ENCODE measurements at places on chromosomes 12 and 14.

DNA sequence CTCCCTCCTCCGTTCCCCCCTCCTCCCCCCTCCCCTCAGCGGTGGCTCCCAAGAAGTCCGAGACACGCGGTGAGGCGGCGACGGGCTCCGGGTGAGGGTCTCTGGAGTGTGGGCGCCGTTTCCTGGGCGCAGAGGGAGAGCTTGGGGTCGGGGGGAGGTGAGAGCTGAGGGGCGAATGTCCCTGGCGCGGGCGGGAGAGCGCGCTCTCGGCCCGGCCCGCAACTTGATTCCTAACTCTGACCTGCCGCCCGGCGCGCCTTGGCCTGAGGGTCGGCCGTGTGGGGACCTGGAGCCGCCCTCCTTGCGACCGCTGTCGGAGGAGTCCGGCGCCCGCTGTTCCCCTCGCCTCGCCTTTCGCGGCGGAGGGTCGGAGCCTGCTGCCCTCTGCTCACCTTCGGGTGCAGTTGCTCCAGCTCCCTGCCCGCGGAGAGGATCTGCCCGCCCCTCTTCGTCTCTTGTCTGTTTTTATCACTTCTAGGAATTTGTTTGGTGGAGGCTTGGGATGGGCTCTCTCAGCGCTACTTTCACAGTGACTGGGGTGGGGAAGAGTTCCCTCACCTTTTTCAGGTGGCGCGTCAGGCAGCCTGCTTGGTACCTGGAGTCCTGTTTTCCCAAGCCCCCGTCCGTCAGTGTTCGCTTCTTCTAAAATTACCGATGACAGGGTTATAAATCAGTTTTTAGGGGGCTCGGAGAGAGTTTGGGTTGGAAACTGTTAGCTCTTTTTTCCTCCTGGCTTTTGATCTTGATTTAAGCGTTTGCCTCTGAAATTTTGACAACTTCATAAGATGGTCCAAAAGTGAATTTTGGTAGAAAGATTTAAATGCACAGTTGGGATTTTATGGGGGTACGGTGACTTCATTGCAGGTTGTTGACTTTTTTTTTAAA is 495 bp downstream of the ADIPOR2 start:
- no peaks in the 10 kb centered on the region for H3K36me3 ChIP-seq
- H3K27ac ChIP-seq, result peak overlapping the region; percentile 94
- DNase-seq, result no peak
- H3K4me3 ChIP-seq, result peak overlapping the region; percentile 94
- no peaks in the 10 kb centered on the region for H3K4me1 ChIP-seq

DNA sequence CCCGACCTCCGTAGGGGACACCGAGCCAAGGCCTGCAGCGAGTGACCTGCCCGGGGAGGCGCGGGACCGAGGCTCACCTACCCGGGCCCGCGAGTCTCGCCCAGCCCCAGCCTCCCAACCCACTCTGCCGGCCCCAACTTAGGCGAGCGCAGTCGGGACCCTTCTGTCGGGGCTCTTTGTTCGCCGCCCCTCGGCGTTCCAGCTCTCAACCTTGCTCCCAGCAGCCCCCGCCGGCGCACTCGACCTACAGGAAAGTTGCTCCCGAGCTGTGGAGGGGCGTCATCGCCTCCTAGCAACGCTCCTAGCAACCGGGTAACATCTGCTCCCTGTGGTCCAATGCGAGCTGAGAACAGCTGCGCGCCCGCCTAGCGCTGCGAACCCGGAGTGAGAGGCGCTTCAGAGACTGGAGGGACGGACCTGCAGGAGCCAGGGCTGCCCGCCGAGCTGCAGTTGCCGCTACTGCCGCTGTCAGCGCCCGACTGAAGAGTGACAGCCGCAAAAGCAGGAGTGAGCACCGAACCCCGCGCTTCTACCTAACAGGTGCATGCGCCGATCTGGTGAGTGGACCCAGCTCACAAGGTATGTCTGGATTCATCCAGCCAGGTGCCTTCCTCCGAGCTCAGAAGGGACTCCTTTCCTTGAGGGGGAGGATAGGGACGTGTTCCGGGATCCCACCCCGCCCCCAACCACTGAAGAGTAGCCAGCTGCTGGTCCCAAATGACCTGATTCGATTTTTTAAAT is 355.0 kb downstream of the SNAPC1 start:
- no peaks in the 10 kb centered on the region for H3K4me1 ChIP-seq
- no peak overlapping the region for H3K27ac ChIP-seq
- no peak for DNase-seq
- peaks cover 3% of the 10 kb centered on the region for H3K27me3 ChIP-seq

DNA sequence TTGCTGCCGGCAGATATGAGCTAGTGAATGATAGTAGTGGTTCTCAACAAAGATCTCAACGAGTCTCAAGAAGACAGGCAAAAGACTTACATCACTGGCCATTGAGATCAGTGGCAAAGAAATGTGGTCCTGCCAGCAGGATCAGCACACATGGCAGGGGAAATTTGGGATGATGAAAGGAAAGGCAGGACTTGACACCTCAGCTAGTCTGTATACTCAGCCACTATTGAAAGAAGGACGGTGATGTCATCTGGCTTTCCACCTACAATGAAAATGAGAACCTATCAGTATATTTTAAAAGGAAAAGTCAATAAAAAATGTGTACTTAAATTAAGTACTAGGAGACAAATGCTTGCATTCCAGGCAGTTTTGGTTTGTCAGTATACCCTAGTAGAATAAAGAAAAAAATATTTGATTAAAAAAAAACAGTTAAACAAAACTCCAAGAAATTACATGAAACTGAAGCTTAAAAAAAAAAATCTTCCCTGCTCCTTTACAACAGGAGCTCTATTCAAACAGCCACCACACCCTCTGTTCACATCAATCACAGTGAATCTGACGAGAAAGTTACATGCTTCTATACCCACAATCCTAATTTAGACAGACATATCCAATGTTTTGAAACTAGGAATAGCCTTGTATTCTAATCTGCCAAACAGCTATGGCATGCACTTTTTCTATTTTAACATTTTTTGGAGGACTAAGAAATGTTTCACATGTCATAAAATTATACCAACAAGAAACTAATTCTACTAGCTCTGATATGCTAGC is 34.9 kb downstream of the RAD9B start:
- H3K36me3 ChIP-seq, result no peaks in the 10 kb centered on the region
- no peaks in the 10 kb centered on the region for H3K4me1 ChIP-seq
- H3K27me3 ChIP-seq, result no peaks in the 10 kb centered on the region
- peak overlapping the region; percentile 13 for H3K27ac ChIP-seq

DNA sequence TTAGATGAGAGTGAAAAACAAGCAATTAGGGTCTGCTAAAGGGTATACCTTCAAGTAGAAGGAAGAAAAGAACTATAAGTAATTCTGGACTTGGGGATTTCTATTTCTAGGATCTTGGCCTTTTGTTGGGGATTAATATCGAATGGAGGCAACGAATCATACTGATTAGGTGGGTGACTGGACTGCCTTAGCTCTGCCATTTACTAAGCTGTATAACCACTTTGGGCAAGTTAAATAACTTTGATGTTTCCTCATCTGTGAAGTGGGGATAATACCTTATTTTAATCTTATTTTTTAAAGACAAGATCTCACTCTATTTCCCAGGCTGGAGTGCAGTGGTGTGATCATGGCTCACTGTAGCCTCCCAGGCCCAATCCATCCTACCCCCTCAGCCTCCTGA is 6.6 kb downstream of the IKBIP start:
- no peaks in the 10 kb centered on the region for H3K4me1 ChIP-seq
- no peaks in the 10 kb centered on the region for H3K36me3 ChIP-seq
- no peak overlapping the region for H3K27ac ChIP-seq
- no peaks in the 10 kb centered on the region for H3K27me3 ChIP-seq
- no peak for DNase-seq

DNA sequence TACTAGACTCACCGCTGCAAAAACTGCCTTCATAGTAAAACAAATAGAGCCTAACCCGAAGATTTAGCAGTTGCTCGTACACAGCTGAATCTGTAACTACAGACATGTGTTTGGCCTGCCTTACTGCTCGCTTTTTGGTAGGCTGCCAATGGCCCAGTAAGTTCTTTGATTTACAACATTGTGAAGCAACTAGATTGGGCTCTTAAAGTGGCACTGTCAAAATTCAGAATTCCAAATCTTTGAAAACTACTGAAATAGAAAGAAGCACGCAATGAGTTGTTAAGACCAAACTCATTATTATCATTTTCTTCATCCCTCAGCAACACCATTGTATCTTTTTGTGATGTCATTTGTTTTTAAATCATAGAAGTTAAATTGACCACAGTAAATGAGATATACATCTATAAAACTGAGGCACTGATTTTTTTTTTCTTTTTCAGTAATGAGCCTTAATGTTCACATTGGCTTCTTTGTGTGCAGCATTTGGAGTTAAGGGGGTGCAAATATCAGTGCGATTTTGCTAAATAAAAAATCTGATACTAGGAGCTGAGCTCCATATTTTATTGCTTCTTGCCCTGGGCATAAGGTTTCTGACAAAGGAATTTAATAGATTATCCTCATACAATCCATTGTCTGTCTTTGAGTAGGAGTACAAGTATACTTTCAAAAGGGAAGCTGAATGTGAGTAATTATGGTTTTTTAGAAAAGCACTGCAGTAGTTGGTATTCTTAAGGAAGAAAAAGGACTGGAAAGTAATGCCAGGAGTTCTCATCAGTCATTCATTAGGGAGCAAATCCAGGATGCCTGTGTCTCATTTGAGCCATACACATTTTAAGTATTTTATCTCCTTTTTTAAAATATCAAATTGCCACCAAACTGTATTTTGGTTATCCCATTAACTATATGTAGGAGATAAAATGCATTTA is 138.5 kb downstream of the KICS2 start:
- no peaks in the 10 kb centered on the region for H3K27me3 ChIP-seq
- DNase-seq, result peak; percentile 79
- peak overlapping the region; percentile 75 for H3K27ac ChIP-seq
- H3K4me3 ChIP-seq, result no peak overlapping the region

GRCh38 chr14:97491697-97492096 is 694.5 kb downstream of the VRK1 start:
- no peaks in the 10 kb centered on the region for H3K36me3 ChIP-seq
- no peaks in the 10 kb centered on the region for H3K4me1 ChIP-seq
- no peak overlapping the region for H3K27ac ChIP-seq
- H3K4me3 ChIP-seq, result no peak overlapping the region
- no peak for DNase-seq

- H3K27ac ChIP-seq, result peak overlapping the region; percentile 68
- H3K4me1 ChIP-seq, result peaks cover 4% of the 10 kb centered on the region
- H3K27me3 ChIP-seq, result peaks cover 5% of the 10 kb centered on the region
- DNase-seq, result no peak
- no peaks in the 10 kb centered on the region for H3K36me3 ChIP-seq
These were observed 13.8 kb downstream of the MEG3 start for GRCh38 chr14:100839681-100840111.

- H3K4me1 ChIP-seq, result no peaks in the 10 kb centered on the region
- no peaks in the 10 kb centered on the region for H3K27me3 ChIP-seq
- no peak for DNase-seq
- H3K36me3 ChIP-seq, result no peaks in the 10 kb centered on the region
These were observed 17.2 kb upstream of the RAD52 start for GRCh38 chr12:966724-967123.

- no peaks in the 10 kb centered on the region for H3K4me1 ChIP-seq
- DNase-seq, result no peak
- no peak overlapping the region for H3K4me3 ChIP-seq
- no peaks in the 10 kb centered on the region for H3K27me3 ChIP-seq
- H3K36me3 ChIP-seq, result no peaks in the 10 kb centered on the region
- no peak overlapping the region for H3K27ac ChIP-seq
These were observed 113.6 kb upstream of the RAP1B start for GRCh38 chr12:68497107-68497506.

DNA sequence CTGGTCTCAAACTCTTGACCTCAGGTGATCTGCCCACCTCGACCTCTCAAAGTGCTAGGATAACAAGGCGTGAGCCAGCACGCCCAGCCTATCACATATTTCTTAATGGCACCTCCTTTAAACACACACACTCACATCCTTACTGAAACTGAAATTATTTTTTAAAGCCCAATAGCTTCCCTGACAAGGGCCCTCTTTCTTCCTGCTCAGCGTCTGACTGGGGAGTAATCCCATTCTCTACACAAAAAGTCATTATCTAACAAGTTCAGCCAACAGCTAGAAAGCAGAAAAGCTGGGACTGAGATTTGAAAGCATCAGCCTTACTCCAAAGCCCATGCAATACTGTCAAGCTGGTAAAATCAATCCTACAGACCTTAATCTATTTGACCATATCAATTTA is 10.0 kb upstream of the AICDA start:
- no peak overlapping the region for H3K4me3 ChIP-seq
- no peaks in the 10 kb centered on the region for H3K36me3 ChIP-seq
- no peak overlapping the region for H3K27ac ChIP-seq
- no peak for DNase-seq
- H3K27me3 ChIP-seq, result no peaks in the 10 kb centered on the region

GRCh38 chr12:29066011-29066588 is 83.0 kb upstream of the FAR2 start:
- no peaks in the 10 kb centered on the region for H3K4me1 ChIP-seq
- no peak overlapping the region for H3K27ac ChIP-seq
- DNase-seq, result no peak
- no peaks in the 10 kb centered on the region for H3K36me3 ChIP-seq
- H3K27me3 ChIP-seq, result no peaks in the 10 kb centered on the region
- no peak overlapping the region for H3K4me3 ChIP-seq

- H3K4me3 ChIP-seq, result no peak overlapping the region
- no peaks in the 10 kb centered on the region for H3K4me1 ChIP-seq
- no peak overlapping the region for H3K27ac ChIP-seq
- no peaks in the 10 kb centered on the region for H3K27me3 ChIP-seq
- DNase-seq, result no peak
- no peaks in the 10 kb centered on the region for H3K36me3 ChIP-seq
These were observed 122.5 kb downstream of the HMGA2 start for GRCh38 chr12:65946821-65947220.

DNA sequence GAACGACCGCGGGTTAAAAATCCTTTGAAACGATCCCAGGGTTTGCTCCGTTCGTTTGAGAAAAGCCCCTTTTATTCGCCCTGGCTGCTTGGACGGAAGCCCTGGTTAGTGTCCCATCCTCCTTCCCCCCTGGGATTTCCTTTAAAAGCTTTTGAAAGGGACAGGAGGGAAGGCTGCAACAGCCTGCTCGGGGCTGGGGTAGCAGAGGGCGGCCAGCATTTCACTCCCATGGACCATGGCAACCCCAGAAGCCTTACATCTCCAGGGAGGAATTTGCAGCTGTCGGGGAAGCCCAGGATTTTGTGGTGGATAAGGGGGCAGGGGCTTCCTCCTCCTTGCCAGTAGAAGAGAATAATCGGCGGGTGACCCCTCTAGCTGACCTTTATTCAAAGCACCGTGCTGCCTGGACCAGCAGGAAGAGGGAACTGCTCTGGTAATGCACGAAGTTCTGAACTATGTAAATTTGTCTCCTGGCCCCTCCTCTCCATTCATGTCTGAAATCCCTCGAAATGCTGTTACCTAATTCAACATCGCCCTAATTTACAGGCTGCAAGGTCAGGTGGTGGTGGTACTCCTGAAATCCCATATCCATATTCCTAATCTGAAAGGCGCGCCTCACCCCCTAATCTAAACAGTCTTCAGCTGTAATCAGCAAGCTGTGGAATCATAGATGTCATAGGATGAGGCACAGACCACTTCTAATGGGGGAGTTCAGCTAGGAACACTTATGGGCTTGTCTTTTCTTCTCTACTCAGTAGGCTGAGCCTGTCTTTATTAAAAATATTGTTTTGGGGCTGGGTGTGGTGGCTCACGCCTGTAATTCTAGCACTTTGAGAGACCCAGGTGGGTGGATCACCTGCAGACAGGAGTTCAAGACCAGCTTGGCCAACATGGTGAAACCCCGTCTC is 1.0 kb upstream of the CLIP1 start:
- H3K27me3 ChIP-seq, result no peaks in the 10 kb centered on the region
- no peaks in the 10 kb centered on the region for H3K36me3 ChIP-seq
- no peak for DNase-seq
- H3K4me3 ChIP-seq, result peak overlapping the region; percentile 92

All from breast epithelium (tissue), 4 donors.